ENCODE measurements at places on chromosomes 4 and X.
A peak's percentile ranks its signal among the peaks of the same experiment; 100 is the strongest.

DNA sequence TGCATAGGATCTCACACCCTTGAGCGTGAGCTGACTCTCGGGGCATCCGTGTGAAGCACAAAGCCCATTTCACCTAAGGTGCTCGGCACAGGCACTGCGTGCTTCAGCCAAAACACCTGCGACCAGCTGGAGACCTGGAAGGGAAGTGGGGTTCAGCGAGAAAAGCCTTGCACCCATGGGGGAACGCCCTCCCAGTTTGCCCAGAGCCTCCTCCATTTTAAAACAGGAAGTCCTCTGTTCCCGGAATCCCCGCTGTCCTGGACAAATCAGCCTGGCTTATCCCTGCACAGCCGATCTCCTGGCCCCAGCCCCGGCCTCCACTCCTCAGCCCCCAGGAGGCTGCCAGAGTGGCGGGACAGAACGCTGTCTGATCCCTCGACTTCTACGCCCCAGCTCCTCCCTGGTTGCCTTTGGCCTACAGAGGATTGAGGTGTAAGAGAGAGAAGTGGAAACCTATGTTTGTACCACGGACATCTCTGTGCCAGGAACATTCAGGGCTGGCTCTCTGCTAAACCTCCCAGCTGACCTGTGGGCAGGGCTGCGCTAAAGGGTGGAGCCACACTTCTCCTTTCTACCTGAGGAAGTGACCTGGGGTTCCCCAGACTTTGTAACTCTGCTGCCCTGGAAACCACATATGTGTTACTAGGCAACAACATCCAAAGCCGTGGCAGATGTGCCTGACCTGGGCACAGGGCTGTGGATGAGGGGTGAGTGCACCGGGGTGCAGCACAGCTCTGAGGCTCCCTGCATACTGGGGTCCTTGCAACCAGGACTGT, 3.8 kb upstream of the C4orf50 start:
- no peak for DNase-seq

DNA sequence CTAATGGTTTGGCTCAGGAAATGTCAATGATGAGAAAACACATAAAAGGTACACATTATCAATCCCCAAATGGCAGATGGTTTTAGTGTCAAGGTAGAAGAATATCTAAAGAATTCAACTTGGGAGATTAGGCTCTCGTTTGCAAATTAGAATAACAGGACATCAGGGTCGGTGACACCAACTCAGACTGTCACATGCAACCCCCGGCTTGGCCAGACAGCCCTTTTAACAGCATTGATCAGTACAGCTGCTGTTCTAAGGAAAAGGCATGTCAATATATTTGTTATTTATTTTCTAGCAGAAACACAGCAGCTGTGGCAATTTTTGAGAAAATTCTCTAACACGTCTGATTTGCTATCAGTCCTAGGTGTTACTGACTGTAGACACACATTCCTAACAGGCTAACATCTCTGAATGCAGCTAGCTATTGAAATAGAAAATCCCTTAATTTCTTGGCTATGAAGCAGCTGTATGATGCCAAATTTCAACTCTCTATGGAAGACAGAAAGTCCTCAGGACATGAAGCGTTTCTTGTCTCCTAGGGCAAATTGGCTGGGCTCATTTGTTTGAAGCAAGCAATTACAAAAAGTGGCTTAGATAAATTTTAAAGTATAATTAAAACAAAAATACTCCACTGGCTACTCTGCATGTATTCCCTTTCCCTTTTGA, 269.0 kb upstream of the CXXC4 start:
- no peak for DNase-seq

DNA sequence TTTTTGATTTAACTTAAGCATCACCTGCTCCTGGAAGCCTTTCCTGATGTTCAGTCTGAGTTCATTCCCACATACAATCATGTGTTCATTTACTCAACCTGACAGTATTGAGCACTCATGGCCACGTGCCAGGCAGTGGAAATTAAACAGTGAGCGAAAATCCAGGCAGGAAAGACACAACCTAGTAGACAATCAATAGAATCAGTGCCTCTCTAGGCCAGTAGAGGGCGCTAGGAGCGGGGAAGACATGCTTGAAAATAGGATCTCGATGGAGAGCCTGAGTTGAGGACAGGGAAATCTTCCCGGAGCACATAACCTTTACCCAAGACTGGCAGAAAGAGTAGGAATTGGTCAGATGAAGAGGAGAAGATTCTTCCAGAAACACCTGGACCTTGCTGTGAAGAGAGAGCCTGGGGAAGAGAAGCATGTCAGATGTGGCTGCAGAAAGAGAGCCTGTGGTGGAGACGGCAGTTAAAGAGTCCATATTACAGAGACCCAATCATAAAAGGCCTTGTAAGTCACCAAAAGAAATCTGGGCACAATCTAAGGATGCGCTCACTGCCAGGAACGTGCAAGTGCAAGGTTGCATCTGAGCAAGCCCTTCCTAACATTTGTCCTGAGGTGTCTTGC, 103.5 kb downstream of the LDB2 start:
- peak; percentile 37 for DNase-seq

DNA sequence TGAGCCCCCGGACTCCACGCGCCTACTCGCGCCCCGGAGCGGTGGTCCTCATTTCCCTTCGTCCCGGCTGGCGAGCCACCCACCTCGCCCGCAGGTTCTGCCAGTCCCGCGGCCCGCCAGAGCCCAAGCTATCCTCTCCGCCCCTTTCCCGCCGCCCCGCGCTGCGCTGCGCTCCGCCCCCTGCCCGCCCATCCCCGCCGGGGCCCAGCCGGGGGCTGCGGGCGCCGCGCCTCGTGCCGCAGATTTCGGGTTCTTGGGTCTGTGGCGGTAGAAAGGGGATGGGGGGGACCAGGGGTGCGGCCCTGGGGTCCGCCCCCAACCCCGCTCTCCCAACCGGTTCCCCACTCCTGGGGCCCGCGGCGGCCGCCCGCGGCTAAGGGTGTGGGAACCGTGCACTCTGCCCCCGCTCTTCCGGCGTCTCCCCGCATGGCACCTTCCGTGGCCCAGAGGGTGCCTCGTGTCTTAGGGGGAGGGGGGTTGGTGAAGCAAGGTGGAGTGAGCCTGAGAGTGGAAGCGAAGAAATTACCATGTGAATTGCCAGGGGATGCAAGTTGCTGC, 650.8 kb upstream of the DIPK2B start:
- peak; percentile 75 for DNase-seq

DNA sequence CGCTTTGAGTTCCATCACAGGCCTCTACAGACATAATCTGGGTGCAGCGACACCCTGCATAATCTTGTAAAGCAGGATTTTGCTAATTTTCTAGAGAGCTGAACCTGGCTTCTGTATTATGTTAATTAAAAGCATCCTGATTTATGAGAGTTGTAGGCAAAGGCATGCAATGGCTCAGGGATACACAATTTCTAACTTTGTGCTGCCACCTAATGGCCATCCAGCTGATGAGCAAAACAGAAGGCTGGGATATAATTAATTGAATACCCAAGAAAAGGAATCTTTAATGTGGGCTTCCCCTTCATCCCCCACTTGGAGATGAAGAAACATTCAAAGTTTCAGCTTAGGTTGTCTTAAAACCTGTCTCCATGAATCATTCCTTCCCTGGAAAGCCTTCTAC, 78.1 kb downstream of the BMP15 start:
- peak; percentile 18 for DNase-seq

GRCh38 chr4:109319684-109320083, 17.2 kb upstream of the COL25A1 start:
- no peak for DNase-seq

DNA sequence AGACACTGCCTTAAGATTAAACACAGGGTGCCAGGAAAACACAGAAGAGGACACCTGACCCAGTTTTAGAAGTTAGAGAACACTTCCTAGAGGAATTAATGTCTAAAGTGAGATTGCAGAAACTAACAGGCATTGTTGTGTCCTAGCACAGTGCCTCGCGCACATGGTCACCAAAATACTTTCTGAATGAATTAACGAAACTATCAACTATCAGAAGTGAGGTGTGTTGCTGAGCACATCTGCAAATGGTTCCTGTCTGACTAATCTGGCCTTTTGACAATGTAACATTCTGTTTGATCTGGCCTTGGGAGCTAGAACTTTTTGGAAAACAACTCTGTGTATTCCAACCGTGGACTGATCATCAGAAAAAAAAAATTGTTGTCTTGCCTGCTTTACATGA, 556.8 kb upstream of the LCORL start:
- DNase-seq: no peak

DNA sequence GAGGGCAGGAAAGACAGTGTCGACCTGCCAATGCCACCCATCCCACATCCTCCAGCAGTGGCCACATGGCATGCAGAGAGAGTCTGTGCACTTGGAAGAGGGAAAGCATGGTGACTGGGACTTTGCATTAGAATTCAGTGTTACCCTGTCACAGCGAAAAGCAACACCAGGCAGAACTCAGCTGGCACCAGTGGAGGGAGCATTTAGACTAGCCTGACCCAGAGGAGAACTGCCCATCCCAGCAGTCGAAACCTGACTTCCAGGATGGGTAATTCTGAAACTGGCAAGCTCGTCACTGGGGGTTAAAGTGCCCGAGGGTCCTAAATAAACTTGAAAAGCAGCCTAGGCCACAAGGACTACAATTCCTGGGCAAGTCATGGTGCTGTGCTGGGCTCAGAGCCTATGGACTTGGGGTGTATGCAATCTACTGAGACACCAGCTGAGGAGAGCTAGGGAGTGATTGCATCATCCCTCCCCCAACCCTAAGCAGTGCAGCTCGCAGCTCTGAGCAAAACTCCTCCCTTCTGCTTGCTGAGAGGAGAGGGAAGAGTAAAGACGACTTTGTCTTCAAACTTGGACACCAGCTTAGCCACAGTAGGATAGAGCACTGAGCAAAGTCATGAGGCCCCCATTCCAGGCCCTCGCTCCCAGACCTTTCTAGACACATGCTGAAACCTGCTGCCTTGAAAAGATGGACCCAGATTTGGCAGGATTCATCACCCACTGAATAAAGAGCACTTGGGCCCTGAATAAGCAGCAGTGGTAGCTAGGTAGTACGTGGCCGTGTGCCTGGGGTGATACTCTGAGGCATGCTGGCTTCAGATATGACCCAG, 68.8 kb downstream of the DDX60L start:
- no peak for DNase-seq

- no peak for DNase-seq
Observed at GRCh38 chr4:39036172-39036571, 4.0 kb upstream of the TMEM156 start.

DNA sequence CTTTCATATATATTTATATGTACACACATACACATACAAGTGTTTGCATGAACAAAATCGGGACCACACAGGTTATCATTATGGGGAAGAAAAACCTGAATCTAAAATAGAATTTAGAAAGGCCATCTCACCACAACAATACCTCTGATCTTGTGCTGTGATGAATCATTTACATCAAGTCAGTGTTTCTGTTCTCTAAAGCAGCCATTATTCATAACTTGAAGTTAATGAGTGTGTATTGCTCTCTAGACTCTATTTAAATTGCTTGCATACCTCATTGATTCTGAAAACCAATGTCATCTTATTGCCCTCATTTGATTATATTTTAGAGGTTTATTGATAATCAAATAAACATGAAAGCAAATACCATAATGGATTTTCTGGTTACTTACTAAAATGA, 71.6 kb downstream of the FAM114A1 start:
- no peak for DNase-seq

DNA sequence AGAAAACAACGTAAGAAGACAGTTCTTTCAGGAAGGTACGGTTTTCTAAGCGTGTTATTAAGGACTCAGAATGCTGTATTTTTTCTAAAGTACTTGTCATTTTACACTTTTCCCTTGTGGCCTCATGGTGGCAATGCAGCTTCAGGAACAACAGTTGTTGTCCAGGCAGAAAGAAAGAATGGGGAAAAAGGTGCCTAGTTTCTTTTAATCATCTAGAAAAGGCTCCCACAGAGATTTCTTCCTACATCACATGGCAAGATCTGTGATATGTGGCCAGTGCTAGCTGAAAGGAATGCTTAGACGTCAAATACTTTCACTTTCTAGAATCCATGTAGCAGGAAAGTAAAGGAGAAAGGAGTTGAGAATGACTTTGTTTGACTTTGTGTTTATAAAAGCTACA, 49.0 kb upstream of the TRAM1L1 start:
- DNase-seq: no peak

DNA sequence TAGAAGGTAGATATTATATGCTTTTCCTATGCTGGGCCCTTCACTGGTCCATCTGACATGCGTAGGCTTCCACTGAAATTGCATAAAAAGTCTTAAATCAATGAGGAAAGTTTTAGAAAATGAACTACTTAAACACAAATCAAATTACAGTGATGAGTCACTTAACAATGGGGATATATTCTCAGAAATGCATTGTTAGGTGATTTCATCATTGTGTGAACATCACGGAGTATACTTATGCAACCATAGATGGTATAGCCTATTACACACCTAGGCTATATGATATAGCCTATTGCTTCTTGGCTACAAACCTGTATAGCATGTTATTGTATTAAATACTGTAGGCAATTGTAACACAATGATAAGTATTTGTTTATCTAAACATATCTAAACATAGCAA, 10.3 kb downstream of the STAP1 start:
- DNase-seq: no peak

DNA sequence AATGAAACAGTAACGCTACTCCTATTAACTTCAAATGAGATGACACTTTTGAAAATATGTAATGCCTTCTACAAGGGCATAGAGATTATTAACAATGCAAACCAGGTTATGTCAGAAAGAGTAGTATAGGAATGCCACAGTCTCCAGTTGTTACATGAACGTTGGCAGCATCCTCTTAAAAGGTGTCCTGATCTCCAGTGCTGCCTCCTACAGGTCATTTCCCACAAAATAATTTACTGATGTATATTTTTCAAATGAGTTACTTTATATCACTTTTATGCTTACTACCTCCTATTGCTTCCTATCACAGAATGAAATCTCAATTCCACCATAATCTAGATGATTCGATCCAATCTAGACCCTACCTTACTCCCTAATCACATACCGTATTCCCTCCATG, 195.2 kb upstream of the EPHA5 start:
- no peak for DNase-seq

GRCh38 chr4:36467670-36468069, 186.3 kb downstream of the DTHD1 start:
- DNase-seq: no peak

- DNase-seq: no peak
Observed at GRCh38 chrX:154822029-154822428, 12.4 kb downstream of the SMIM9 start.

DNA sequence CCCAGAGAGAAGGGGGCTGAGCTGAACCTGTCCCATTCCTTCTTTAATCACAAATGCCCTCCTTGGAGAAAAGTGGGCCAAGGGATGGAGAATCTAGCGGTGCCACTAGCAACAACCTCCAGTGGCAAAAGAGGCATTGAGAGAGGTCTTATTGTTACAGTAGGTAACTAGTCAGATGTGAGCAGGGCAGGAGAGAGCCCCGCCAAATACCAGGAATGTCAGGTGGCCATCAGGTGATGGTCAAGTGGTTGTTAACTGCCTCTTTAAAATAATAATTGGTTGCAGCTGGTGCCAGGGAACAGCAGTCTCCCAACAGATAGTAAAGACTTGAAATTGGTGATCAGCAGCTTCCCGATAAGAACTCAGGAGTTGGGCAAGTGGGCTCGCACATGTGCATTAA, 116.1 kb downstream of the EVC2 start:
- no peak for DNase-seq

- no peak for DNase-seq
Observed at GRCh38 chr4:96097693-96098092, 257.8 kb downstream of the PDHA2 start.

Data from activated CD4-positive, alpha-beta T cell treated with anti-CD3 and anti-CD28 coated beads, Interleukin-2, amount 50 U/mL, for 16 hours (primary cell).